Hair follicle dermal papilla cell (primary cell): ENCODE measurements at places on chromosomes 16 and 17. TPM values are rescaled to one million over a fixed set of nuclear protein-coding genes. Genes with fewer than 3 reads are reported as not detected.

The DNAAF8 gene
- 1.6 and 3.3 TPM in 2 replicates for total RNA-seq

The PDILT gene
- total RNA-seq, result not detected in 2 replicates

The PRSS27 gene
- 1.8 and 1.9 TPM in 2 replicates for total RNA-seq

The KRTAP4-5 gene
- not detected in 2 replicates for total RNA-seq

The PLCG2 gene
- 5.0 and 10.3 TPM in 2 replicates for total RNA-seq

The CD300LG gene
- not detected in 2 replicates for total RNA-seq

The CTRB1 gene
- not detected in 2 replicates for total RNA-seq

The TMEM220 gene
- 5.2 and 5.4 TPM in 2 replicates for total RNA-seq

The CLDN7 gene
- 0.24 and 1.8 TPM in 2 replicates for total RNA-seq

The SLC5A11 gene
- 0.12 TPM in 1 of 2 replicates, not detected in the other for total RNA-seq

The RCVRN gene
- under 0.01 and 0.16 TPM in 2 replicates for total RNA-seq

The NR1D1 gene
- 3.6 and 3.9 TPM in 2 replicates for total RNA-seq

The TBX6 gene
- total RNA-seq, result 0.32 and 0.36 TPM in 2 replicates

The TBC1D3G gene
- not detected in 2 replicates for total RNA-seq

The CCL8 gene
- 0.12 and 0.32 TPM in 2 replicates for total RNA-seq

The TEKT5 gene
- total RNA-seq, result not detected in 2 replicates

The OR2C1 gene
- total RNA-seq, result 0.16 and 0.24 TPM in 2 replicates

The ZNF821 gene
- 6.0 and 6.9 TPM in 2 replicates for total RNA-seq
